ENCODE measurements at places on chromosomes 12 and 14.
A peak's percentile ranks its signal among the peaks of the same experiment; 100 is the strongest.

DNA sequence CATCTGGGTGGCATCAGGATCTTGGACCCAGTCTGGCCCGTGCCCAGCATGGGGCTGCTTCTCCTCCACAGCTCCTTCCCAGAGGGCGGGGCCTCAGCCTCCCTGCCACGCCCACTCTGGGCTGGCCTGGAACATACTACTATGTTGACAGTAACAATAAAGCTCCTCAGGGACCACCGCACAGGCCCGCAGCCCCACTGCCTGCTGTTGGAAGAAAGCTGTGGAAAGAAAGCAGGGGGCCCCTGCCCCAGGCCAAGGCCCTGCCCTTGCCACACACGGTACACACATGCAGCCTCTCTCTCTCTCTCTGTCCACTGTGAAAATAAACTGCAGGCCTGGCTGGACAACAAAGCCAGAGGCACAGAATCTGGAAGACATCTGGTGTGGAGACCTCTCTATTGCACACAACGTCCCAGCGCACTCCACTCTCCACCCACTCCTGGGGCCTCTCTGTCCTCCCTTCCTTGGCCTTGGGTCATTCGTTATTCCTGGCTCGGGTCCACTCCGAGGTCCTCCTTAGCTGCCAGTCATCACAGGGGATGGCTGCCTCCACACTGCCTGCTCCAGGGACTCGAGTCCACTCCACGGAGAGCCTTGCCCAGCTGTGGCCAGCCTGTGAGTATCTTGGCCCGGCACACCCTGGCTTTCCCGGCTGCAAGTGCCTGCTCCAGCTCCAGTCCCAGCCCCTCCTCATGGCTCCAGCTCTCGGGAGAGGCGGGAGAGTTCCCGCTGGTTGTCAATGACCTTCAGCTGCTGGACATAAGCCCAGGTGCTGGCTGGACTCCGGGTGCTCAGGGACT is 11.8 kb upstream of the ENDOU start:
- DNase-seq, result no peak

- DNase-seq, result no peak
These were observed 308.7 kb downstream of the RPAP3 start for GRCh38 chr12:47396902-47397663.

- no peak for DNase-seq
These were observed 14.6 kb downstream of the SIVA1 start for GRCh38 chr14:104767634-104767918.

DNA sequence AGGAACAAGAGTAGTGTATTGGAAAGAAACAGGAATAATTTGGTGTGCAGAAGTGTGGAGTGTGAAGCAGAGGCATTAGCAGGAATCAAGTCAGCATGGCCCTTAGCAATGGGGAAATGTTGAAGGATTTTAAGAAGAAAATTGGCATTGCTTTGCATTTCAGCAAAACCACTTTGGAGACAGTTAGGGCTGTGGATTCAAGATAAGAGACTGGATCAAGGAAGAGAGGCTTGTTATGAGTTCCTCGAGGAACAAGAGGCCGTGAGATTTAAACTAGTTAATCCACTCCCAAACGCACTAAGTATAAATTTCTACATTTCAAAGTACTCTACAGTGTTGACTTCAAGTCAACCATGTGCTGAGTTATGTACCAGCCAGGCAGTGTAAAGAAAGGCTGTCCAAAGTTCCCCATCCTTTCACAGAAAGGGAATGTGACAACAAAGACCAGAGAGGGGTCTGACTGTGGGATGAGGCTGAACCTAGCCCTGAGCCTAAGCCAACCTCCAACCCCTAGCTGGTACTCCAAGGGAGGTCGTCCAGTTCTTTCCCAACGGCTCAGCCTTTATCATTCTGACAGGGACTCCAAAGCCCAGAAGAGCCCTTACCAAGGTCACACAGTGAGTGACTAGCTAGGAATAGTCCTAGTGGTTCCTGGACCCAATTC is 91.2 kb upstream of the BMP4 start:
- no peak for DNase-seq

- no peak for DNase-seq
These were observed 13.1 kb downstream of the JDP2 start for GRCh38 chr14:75440733-75441477.

GRCh38 chr12:2345902-2346301 is 293.1 kb downstream of the CACNA1C start:
- DNase-seq, result no peak

GRCh38 chr12:87349681-87350080 is 679.5 kb downstream of the C12orf50 start:
- DNase-seq, result no peak

DNA sequence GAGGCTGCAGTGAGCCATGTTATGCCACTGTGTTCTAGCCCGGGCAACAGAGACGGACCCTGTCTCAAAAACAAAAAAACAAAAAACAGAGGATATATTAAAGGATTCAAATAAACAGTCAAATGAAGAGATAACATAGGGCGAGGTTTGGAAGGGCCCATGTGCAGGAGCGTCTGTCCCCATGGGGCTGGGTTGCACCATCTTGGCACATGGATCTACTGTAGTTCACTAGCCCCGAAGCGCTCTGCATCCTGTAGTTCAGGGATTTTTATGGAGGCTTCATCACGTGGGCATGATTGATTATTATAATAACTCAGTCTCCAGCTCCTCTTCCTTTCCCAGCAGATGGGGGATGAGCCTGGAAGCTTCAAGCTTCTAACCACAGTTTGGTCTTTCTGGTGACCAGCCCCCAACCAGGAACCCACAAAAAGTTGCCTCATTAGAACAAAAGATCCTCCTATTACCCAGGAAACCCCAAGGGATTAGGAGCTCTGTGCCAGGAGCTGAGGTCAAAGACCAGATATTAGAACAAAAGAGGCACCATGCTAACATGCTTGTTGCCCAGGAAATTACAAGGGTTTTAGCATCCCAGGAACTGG is 59.9 kb downstream of the HCAR2 start:
- no peak for DNase-seq

GRCh38 chr12:115584156-115584555 is 693.3 kb downstream of the MED13L start:
- no peak for DNase-seq

DNA sequence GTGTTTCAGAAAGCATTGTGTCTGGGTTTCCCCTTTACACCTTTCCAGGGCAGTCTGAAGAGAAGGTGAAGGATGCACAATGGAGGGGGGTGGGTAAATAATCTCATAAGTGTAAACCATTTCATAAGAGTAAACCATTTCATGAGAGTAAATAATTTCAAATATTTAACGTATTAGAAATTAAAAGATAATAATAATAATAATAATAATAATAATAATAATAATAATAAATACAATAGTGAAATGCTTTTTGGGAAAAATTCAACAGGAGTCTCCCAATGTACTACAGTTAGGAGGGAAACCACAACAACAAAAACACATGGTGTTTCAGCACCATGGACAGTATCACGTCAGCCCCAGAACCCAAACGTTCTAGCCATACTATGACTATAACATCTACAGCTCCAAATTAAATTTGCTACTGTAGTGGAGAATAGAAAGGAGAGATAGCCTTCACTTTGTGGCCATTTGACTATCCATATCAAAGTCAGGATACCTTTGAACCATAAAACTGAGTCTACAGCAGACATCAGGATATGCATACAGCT is 691.8 kb downstream of the BCL11B start:
- no peak for DNase-seq

DNA sequence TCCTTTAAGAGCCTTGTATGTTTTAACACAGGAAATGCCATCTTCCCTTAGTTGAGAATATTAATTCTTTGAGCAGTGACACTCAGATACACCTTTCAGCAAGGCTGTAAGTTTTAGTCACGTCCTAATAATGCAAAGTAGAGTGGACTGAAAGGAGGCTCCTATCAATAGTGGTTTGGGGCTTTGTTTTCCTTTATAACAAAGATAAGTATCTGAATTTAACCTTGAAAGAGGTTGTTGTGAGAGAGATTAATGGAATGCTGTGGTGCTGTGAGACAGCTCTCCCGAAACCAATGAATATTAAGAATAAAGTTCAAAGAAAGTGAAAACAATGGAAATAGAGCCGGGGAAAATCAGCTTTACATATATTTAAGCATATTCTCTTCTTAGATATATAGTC is 259.6 kb downstream of the ERC1 start:
- no peak for DNase-seq

DNA sequence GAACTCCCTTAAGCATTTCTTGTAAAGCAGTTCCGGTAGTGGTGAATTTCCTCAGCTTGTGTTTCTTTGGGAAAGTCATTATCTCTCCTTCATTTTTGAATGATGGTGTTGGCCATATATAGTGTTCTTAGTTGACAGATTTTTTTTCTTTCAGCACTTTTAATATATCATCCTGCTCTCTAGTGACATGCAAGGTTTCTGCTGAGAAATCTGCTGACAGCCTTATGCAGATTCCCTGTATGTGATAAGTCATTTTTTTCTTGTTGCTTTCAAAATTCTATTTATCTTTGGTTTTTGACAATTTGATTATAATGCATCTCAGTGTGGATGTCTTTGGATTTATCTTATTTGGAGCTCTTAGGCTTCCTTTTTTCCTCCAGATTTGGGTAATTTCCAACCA is 135.7 kb downstream of the PTPRO start:
- no peak for DNase-seq

GRCh38 chr14:21227981-21228380 is 41.3 kb downstream of the HNRNPC start:
- no peak for DNase-seq

GRCh38 chr14:34956931-34957330 is 25.9 kb upstream of the SRP54 start:
- DNase-seq, result no peak

DNA sequence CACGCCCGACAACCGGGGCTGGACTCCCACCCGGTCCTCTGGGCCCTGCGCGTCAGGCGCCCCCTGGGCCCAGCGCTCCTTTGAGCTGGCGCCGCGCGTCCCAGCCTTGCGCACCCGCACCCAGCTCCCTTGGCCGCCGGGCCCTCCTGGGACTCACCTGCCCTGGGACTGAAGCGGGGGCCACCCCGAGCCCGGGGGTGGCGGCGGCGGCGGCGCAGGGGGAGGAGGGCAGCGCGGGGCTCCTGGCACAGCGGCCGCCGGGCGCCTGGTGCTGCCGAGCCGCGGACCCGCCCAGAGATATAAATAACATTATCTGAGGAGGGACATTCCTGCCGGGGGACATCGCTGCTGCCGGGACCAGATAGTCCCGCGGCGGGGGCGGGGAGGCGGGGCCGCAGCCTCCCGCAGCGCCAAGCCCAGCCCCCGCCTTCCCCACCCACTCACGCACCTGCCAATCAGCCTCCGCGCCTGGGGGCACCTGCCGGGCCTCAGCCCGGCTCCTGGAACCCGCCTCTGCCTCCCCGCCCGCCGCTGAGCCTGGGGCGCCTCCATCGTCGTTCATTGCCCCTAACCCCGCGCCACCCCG is at the start of gene SPTB:
Gene SPTB, minus strand, starts transcription at position 273 of the 586 bp plus-strand sequence. CDS start 56,813 bp downstream, outside the sequence.
- peak; percentile 60 for DNase-seq

GRCh38 chr12:124174451-124175348 is 120.2 kb upstream of the RFLNA start:
- DNase-seq, result no peak

- no peak for DNase-seq
These were observed 168.0 kb upstream of the RTL1 start for GRCh38 chr14:101071493-101071906.

DNA sequence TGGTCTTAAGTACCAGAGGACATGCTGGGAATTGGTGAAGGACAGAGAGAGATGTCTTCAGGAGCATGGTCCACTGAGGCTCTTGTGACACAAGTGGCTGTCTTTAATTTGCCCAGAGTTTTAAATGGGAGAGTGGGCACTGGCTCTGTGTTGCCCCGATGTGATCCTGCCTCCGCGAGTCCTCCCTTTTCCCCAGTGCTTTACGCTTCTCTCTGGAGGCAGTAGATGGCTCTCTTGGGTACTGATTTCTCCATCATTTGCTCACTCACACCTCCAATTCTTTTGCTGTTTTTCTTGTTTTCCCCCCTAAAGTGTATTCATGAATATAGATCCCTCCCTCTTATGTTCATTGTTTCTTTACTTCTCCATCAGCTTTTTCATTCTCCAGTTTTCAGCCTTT is 74.3 kb downstream of the EMP1 start:
- no peak for DNase-seq

DNA sequence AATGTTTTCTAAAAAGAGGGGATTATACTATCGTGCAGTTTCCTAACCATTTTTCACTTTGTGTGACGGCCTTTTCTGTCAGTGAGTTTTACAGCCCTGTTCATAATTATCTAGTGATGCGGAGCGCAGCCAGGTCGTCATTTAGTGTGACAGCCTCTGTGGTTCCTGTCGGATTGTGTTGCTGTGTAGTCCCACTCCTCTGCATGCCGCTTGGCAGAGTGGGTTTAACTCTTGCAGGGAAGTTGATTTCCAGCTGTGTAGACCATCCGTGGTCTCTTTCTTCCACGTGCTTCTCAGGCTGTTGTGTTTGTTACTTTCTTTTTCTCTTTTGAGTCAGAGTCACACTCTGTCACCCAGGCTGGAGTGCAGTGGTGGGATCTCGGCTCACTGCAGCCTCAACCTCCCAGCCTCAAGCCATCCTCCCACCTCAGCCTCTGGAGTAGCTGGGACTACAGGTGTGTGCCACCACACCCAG is 8.6 kb downstream of the RAN start:
- DNase-seq, result no peak

- no peak for DNase-seq
These were observed 43.8 kb upstream of the PSMA6 start for GRCh38 chr14:35248476-35248788.

- no peak for DNase-seq
These were observed 51.4 kb downstream of the VCPKMT start for GRCh38 chr14:50064993-50065392.

DNA sequence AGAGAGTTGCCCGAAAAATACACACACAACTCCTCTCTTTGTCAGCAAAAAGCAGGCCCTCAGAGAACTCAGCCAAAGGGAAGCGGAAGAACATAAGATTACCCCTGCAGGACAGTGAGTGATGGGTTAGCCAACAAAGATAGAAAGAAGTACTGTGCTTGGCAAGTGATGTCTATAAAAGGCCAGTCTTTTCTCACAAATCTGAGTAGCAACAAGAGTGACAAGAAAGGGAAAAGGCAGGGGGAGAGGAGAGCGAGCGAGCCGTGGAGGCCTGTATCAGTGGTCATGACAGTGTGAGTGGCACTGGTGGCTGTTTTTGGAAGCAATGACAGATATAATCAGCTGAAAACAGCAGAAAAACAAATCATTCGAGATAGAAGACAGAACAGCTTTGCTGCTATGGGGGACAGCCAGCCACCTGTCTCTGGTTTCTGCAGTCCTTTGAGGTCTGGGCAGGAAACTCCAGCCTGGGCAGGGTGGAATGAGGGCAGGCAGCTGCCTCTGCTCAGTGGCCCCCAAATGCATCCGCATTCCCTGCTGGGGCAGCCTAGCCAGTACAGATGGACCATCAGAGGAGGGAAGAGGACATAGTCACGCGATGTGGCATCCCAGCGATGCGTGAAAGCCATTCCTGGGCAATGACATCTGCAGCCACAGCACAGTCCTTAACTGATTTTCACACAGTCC is 74.7 kb downstream of the TRIM9 start:
- no peak for DNase-seq
